ENCODE measurements at places on chromosomes 12 and 14. TPM values are rescaled to one million over a fixed set of nuclear protein-coding genes. Genes with fewer than 3 reads are reported as not detected.

The DEPDC4 gene
- 2.1 TPM for total RNA-seq

The MYO1H gene
- total RNA-seq = not detected

The KRT6B gene
- not detected for total RNA-seq

DNA sequence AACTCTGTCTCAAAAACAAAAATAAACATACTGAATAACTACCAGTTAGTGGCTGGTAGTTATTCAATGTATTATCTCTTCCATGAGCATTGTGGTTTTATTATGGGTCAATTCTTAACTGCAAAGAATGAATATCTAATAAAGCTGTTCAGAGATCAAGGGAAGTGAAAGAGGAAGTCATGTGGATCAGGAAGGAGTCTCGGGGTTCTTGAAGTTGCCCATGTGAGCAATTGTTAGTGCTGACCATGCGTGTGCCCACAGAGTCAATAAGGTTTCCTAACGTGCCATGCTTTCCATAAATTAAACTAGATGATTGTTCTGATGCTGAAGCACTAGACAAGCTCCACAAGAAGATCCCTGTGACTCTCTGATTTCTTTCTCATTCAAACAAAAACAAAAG lies 136.5 kb upstream of the CPSF6 start:
- no peak for DNase-seq

- peak; percentile 54 for DNase-seq
- peak overlapping the region; percentile 94 for H3K27ac ChIP-seq
- peaks cover 43% of the 10 kb centered on the region for H3K36me3 ChIP-seq
- H3K4me3 ChIP-seq = peak overlapping the region; percentile 90
Measured at GRCh38 chr12:89525305-89525823, 483 bp downstream of the POC1B start.

DNA sequence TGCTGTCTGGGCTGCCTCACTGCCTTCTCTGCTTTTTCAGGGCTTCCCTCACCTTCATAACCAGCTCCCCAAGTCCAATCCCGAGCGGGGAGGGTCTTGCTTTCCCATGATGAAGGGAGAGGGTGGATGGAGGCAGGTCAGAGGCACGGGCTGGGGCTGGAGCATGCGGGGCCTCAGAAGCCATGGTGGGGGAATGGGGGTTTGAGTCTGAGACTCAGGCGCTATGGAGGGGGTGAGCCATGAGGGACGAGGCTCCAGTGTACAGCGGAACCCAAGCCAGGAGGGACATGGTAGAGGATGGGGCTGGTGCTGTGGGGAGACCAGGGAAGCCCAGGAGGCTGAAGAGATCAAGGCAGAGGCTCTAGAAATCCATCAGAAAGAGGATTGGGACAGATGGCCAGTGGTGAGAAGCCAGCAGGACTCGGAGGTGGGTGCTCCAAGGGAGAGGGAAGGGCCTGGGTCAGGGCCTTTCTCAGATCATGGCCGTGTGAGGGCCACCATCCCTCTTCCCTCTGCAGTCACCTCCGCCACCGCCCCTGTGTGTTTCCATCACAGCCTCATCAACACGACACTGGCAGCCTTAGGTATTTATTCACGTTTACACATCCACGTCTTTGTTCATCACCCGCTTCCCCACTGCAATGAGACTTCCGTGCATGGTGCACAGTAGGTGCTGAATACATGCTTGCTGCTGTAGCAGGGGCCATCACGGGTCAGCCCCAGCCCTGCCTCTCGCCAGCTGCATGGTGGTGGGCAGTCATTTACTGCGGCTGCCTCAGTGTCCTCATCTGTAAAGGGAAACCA lies 144.7 kb downstream of the ADGRD1 start:
- no peaks in the 10 kb centered on the region for H3K27me3 ChIP-seq
- DNase-seq = no peak
- no peaks in the 10 kb centered on the region for H3K36me3 ChIP-seq

GRCh38 chr12:19203013-19203412 lies 73.5 kb downstream of the PLEKHA5 start:
- peaks cover 2% of the 10 kb centered on the region for H3K4me1 ChIP-seq
- H3K27me3 ChIP-seq = no peaks in the 10 kb centered on the region
- H3K36me3 ChIP-seq = no peaks in the 10 kb centered on the region
- no peak overlapping the region for H3K27ac ChIP-seq
- DNase-seq = no peak
- H3K4me3 ChIP-seq = no peak overlapping the region

DNA sequence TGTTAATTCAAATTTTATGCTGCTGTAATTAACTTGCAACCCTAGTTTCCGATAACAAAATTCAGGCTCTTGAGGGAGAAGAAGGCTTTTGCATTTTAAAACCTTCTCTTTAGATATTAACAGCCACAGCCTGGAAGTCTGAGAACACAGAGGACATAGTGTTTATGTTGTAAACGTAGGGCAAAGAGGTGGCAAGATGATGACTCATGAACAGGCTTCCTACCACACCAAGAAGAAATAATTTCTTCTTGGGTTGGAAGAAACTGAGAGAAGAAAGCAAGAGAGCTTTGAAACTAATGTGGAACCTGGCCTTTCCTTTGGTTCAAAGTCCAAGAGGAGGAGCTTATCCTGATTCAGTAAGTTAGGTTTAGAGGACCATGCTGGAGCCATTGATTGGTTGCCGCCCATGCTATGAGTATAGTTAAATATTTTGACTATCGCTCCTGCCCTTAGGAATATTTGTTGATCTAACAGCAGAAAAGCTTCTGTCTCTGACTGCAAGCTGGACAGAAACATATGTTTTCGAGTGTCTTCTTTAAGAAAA lies 31.8 kb downstream of the CCDC198 start:
- H3K27me3 ChIP-seq = no peaks in the 10 kb centered on the region
- no peak overlapping the region for H3K4me3 ChIP-seq
- no peak for DNase-seq

- no peak overlapping the region for H3K27ac ChIP-seq
- no peak for DNase-seq
- no peak overlapping the region for H3K4me3 ChIP-seq
- H3K36me3 ChIP-seq = no peaks in the 10 kb centered on the region
Measured at GRCh38 chr12:1013618-1014489, 22.8 kb downstream of the ERC1 start.

- no peak overlapping the region for H3K4me3 ChIP-seq
- H3K27me3 ChIP-seq = no peaks in the 10 kb centered on the region
- H3K36me3 ChIP-seq = peaks cover 56% of the 10 kb centered on the region
- peaks cover 17% of the 10 kb centered on the region for H3K4me1 ChIP-seq
- H3K27ac ChIP-seq = no peak overlapping the region
- no peak for DNase-seq
Measured at GRCh38 chr12:89448526-89448925, 76.1 kb downstream of the GALNT4 start.

Data from activated CD4-positive, alpha-beta memory T cell treated with anti-CD3 and anti-CD28 coated beads, Interleukin-2, amount 10 ng/mL, durations not matched to agents 7 days and 5 days (primary cell).